Posterior vena cava (tissue), 2 donors: ENCODE measurements at places on chromosomes 11 and 22. TPM values are rescaled to one million over a fixed set of nuclear protein-coding genes. Genes with fewer than 3 reads are reported as not detected.

Gene NRXN2
- 8.8 TPM for total RNA-seq

DNA sequence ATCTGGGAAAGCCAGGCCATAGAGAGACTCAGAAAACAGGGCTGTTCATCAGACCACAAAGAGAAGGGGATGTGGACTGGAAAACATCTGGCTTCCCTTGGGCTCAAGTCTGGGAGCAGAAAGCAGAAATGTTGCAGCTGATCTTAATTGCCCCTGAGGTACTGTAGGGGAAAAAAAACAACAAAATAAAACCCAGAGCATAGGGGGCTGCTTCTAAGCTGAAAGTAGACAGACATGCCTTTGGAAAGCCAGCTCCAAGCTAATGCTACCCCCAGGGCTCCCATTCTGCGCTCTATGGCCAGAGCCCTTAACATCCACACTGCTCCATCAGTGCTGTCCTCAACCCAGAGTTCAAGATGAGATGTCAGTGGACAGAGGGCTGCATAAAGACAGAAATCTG lies 2.0 kb upstream of the PACSIN3 start:
- no peak for DNase-seq

Gene HEPHL1
- total RNA-seq: not detected

DNA sequence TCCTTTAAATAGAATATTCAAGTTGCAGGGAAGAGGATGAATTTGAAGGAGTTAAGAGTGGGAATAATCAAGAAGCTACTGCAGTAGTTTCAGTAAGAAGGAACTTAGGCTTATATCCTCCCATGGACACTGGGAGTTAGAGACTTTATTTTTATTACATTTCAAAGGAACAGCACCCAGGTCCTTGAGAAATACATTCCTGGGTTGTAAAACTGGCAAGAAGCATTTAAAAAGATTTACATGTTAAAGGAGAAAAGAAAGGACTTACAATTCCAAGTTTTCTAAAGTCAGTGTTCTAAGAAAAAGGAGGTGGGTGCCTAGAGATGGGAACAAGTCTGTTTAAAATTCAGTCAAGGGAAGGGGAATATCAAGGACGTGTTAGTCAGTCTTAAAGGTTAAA lies 306.9 kb downstream of the JRKL start:
- no peak for DNase-seq

Gene CDHR5
- total RNA-seq: not detected

DNA sequence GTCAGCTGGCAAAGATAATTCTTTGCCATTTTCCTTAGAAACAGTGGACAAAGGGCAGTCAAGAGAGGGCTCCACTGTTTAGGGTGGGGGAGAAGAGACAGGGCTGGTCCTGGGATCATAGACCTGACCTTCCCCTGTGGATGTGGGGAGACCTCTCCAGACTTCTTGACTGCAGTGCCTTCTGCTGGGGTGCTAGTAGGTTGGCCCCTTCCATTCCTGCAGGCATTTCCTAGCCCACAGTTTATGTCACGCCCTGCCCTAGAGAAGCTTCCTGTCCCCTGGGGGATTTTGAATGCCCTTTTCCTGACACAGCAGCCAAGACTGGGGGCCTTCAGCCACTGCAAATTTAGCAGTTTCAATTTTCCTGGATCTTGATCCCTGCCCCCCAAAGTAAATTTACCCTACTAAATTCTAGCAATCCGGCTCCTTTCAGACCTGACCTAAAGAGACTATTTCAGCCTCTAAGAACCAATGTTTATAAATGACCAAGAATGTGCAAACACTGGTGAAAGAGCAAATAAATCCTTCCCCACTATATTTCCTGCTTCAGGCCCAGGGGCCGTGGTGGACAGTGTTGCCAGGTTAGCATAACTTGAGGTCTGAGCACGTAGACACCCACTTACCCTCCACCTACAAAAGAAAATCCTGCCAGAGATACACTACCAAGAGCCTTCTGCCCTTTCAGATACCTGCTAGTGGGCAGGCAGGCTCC lies 58.4 kb downstream of the PPFIBP2 start:
- DNase-seq: no peak

DNA sequence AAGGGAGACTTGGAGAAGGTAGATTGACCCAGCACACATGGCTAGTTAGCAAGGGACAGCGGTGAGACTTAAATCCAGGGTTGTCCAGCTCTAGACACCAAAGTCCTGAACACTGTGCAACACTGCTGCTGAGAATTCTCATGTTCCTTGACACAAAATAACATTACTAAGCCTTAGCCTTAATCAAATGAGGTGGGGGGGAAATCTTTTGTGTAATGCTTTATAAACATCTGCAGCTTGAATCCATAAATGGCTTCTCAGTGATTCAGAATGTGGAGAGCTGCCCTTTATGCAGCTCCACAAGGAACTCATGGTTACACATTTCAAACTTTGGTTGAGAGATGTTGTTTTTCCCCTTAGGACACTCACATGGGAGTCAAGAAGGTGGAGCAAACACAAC lies 80.0 kb downstream of the CD44 start:
- no peak for DNase-seq

Gene PIK3IP1
- total RNA-seq: 12.8 TPM

DNA sequence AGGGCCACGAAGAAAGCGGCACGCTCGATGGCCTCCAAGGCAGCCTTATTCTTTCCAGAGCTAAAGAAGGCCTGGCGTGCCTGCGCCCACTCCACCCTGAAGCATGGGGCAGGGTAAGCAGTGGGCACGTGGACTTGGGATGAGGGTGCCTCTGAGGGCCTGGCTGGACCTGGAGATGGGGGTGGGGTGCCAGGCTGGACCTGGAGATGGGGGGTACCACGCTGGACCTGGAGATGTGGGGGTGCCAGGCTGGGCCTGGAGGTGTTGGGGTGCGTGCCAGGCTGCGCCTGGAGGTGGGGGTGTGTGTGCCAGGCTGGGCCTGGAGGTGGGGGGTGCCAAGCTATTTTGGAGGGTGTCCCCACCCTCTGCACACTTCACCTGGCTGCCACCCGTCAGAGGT lies 5.3 kb downstream of the CPT1B start:
- peak; percentile 59 for DNase-seq

GRCh38 chr11:7512525-7513233 lies 1.1 kb upstream of the PPFIBP2 start:
- DNase-seq: peak; percentile 95

Gene PDGFB
- 7.5 TPM for total RNA-seq

- DNase-seq: no peak
These were observed 720 bp downstream of the FAM118A start for GRCh38 chr22:45310331-45310976.

DNA sequence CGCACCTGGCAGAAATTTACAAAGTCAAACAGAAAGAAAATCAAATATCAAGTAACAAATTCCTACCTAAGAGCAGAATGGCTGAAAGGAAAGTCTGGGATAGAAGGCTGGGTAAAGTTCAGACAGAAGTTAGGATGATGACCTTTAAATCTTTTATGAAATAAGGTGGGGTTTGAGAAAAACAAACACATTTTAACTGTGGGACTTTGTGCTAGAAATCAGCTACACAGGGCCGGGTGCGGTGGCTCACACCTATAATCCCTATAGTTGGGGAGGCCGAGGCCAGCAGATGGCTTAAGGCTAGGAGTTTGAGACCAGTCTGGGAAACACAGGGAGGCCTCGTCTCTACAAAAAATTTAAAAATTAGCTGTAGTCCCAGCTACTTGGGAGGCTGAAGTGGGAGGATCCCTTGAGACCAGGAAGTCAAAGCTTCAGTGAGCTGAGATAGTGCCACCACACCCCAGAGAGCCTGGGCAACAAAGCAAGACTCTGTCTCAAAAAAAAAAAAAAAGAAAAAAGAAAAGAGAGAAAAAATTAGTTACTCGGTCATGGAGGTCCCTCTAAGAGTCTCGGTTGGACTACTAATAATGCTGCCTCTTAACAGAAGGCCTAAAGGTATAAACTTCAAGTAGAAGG lies 119.7 kb upstream of the BID start:
- peak; percentile 67 for DNase-seq

- peak; percentile 36 for DNase-seq
These were observed 7.6 kb downstream of the KCNQ1OT1 start for GRCh38 chr11:2691991-2692875.

Gene LINC01488
- not detected for total RNA-seq

Gene OR51I1
- not detected for total RNA-seq

GRCh38 chr11:113805640-113806039 lies 26.0 kb downstream of the CLDN25 start:
- DNase-seq: no peak

DNA sequence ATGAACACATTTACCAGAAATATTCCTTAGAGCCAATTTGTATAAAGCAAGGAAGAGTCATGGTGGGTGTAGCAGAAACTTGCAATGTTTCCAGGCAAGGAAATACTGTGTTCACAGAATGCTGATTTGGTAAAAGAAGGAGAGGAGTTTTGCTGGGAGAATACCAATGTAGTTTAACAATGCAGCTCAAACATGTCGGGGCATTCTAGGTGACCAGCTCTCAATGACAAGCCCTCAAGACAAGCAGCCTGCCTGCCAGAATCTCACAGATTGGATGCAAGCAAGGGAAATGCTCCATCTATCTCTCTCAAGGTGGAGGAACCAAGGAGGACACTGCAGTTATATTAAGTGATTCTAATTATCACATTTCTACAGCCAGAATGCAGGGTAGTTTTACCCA lies 190.4 kb downstream of the MAML2 start:
- DNase-seq: no peak

- DNase-seq: no peak
These were observed 10.6 kb downstream of the ENDOD1 start for GRCh38 chr11:95100191-95100648.

DNA sequence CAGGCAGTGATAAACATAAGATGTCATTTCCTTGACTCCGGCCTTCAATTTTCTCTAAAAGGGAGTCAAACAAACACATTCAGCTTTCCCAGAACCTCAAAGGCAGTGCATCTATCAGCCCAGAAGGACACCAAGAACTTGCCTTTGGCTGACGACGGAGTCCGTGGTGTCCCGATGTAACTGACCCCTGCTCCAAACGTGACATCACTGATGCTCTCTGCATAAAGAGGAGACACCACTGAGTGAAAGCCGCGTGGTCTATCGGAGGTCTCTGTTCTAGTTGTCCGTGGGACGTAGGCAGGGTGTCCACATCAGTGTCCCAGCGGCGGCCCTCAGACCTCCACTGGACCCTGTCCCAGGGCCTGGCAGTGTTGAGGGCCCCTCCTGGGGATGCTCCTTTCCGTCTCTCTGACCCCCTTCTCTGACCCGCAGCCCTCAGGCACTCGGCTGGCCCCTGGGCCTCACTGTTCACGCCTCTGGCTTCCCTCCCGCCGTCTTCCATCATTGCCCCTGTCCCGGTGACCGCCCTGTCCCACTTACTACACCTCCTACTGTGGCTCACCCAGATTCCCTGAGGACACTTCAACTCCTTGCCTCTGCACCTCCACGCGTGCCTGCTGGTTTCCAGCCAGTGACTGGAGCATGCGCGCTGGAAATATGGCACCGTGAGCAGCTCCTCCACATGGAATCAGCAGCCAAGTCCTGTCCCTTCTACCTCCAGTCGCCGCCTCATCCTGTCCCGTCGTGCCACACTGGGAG lies 70.4 kb downstream of the NCAPD3 start:
- DNase-seq: peak; percentile 74

DNA sequence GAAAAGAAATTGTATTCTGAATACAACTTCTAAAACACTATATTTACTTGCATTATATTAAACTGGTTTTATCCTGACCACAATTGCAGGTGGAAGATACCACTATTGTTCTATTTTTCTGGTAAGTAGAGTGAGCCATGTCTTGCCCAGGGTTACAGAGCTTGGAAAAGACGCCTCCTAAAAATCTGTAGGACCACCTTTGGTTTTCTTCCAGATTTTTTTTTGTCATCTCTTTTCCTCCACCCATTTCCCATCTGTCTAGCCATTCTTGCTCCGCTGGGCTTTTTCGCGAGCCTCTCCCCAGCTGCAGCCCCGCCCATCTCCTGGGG lies 294 bp upstream of the MTMR3 start:
- DNase-seq: no peak

GRCh38 chr11:119486016-119486415 lies 63.0 kb upstream of the THY1 start:
- DNase-seq: no peak

DNA sequence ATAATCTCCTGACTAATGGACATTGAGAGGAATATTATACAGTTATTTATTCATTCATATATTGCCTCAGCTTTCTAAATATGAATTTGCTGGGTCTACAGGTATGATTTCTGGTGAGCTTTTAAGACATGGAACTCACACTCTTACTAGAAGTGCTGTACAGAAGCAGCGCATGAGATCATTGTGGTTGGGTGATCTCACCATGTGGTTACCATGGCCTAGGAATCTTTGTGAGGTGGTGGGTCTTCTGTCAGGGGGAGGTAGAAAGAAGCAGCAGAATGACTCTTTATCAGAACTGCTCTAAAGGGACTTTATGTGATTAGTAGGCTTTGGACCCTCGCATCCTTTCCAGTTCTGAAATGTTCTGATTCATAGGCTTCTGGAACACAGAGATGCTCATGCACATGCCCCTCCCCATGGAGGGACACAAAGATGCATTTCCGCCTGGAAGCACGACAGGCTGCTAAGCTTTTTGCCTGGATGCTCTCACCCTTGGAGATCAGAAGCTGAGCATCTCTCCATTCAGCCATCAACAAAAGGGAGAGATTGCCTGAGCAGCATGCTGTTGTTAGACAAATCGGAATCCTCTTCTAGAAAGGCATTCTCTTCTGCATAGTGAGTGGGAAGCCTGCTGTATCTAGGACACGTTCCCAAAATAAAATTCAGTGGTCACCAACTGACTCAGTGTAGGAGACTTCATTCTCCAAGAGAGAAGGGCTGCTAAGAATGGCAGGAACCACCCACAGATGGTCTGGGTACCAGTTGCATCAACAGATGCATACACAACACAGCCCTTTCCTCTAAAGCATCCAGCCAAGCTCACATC lies 51.3 kb downstream of the KIRREL3 start:
- DNase-seq: no peak

Gene P2RX6
- 1.0 TPM for total RNA-seq

DNA sequence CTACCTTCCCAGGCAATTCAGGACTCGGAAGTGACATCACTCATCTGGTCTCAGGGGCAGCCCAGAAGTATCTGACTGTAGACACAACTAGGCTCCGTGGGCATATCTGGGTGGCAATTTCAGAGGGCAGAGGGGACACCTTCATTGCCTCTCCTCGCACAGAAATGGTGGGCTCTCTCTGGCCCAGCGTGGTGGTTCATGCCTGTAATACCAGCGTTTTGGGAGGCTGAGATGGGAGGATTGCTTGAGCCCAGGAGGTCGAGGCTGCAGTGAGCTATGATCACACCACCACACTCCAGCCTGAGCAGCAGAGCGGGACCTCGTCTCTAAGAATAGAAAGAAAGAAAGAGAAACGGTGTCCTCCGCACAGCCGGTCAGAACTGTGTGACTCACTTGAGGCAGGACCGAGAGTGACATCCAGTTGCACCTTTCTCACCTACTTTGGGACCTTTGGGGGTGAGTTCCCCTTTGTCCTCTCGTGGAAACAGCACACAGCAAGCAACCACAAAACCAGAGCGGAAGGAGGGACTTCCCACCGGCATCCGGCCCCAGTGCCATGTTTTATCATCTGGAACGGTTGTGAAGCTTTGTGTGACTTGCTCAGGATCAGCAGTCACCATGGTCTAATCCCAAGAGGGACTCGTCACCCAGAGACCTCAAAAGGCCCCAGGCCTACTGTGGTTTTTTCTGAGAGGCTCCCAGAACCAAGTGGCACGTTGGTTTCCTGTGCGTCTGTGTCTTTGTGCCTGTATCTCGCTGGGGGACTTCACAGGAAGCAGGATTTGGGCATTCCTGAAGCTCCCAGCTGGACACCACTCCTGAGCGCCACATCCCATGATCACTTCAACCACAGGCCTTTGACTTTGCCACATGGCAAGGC lies 38.4 kb upstream of the EMID1 start:
- peak; percentile 45 for DNase-seq

GRCh38 chr11:34254011-34254410 lies 103.8 kb downstream of the ABTB2 start:
- DNase-seq: no peak

Gene CARD16
- 7.3 TPM for total RNA-seq

GRCh38 chr22:50201191-50202129 lies 649 bp downstream of the SELENOO start:
- DNase-seq: no peak
